ENCODE measurements at places on chromosomes 2 and 18.

GRCh38 chr18:76707534-76707933 lies 114.8 kb upstream of the ZNF236 start:
- DNase-seq: no peak

- no peak for DNase-seq
Observed at GRCh38 chr2:155687181-155687580, 645.3 kb downstream of the NR4A2 start.

DNA sequence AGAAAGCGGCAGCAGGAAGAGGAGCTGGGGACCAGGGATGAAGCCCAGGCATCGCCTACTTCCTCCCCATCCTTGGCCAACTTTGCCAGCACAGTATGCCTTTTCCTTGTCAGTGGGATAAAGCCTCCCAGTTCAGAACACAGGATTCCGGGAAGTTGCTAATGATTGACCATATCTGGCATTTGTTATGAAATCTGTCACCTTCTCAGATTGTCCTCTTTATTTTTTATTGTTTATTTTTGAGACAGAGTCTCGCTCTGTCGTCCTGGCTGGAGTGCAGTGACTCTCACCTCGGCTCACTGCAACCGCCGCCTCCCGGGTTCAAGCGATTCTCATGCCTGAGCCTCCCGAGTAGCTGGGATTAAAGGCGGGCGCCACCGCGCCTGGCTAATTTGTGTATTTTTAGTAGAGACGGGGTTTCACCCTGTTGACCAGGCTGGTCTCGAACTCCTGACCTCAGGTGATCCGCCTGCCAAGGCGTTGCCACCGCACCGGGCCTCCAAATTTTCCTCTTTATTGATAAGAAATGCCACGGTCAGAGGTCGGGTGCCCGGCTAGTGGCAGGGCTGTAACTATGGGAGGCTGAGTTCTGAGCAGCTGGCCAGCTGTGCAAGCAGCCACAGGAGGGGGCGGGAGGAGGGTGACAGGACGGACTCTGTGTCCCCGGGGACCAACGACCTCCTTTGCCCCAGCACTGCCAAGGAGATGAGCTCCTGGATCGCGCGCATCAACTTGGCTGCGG lies 24.4 kb downstream of the PSD4 start:
- no peak for DNase-seq

DNA sequence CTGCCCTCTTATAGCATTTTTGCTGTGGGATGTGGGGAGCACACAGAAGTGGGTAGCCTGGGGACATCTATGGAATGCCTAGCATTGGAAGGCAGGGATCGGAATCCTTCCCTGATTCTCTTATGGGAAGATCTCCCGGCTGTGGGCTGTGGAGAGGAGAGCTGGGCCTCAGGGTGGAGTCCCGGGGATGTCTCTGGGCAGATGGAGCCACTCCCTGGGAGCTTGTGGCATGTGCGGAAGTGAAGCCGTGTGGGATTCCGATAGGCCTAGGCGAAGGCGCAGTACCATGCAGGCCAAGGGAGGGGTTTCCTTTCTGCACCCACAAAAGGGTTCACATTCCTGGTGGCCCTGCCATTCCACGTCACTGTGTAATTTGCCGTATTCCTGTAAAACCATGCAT lies 87.9 kb downstream of the GLI2 start:
- DNase-seq: no peak

DNA sequence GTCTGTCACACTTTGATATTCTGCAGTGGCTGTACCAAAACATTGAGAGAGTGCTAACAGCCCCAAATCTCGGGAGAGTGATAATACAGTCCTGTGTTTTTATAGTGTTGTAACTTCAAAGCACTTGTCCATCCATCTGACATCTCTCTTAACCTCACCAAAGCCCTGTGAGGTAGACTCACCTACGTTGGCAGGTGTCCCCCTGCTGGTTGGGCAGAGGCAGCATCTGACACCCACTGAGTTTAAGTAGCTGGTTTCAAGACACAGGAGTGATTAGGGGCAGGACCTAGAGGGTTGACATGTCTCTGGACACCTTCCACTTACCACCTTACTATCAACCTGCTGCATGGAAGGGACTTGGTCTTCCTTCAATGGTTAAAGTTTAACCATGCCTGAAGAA lies 22.9 kb downstream of the COLEC12 start:
- DNase-seq: no peak

DNA sequence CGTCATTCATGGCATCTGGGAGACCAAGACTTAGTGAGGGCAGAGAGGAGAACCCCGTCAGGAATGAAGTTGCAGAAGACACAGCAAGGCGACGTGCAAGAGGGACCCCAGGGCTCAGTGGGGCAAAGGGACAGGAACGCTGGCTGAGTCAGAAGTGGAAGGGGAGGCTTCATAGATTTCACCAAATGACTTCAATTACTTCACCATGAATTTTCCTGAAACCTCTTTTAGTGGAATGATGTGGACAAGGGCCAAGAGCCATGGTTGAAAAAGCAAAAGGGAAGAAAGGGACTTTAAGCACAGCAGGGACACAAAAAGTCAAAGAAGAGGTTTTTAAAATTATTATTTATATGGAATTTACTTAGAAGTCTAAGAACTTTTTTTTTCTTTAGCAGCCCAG lies 141.6 kb upstream of the PID1 start:
- DNase-seq: no peak

GRCh38 chr2:30765876-30766470 lies 41.3 kb downstream of the CAPN13 start:
- DNase-seq: no peak

DNA sequence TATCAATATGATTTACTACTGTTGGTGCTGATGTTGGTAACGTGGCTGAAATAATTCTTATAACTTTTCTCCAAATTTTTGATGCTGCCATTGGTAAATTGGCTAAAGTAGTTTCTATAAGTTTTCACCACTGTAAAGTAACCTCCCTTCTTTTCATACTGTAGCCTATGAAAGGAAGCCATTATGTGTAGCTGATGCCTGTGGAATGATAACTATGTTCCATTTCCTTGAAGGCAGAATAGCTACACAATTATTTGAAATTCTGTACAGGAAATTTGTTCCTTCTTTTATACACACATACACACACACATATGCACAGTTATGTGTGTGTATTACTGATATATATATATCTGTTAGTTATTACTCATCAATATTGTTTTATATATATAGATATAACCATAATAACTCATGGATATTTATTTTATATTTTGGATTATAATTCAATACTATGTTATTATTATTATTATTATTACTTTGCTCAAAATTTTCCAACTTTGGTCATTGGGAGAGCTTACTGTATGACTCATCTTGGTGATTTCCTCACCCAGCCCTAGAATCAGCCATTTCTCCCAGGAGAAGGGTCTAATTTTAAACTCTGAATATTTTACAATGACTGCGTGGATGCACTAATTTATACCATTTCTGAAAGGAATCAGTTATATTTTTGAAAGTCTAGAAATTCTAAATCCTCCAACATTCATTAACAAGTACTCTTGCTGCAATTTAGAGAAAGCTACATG lies 1677.7 kb downstream of the SUCLG1 start:
- no peak for DNase-seq

- no peak for DNase-seq
Observed at GRCh38 chr2:2557475-2557874, 226.4 kb upstream of the MYT1L start.
